T-helper 2 cell (primary cell): ENCODE measurements at places on chromosomes 13 and 19.

- DNase-seq = no peak
Observed at GRCh38 chr13:89925107-89925506, 1422.4 kb upstream of the MIR17HG start.

DNA sequence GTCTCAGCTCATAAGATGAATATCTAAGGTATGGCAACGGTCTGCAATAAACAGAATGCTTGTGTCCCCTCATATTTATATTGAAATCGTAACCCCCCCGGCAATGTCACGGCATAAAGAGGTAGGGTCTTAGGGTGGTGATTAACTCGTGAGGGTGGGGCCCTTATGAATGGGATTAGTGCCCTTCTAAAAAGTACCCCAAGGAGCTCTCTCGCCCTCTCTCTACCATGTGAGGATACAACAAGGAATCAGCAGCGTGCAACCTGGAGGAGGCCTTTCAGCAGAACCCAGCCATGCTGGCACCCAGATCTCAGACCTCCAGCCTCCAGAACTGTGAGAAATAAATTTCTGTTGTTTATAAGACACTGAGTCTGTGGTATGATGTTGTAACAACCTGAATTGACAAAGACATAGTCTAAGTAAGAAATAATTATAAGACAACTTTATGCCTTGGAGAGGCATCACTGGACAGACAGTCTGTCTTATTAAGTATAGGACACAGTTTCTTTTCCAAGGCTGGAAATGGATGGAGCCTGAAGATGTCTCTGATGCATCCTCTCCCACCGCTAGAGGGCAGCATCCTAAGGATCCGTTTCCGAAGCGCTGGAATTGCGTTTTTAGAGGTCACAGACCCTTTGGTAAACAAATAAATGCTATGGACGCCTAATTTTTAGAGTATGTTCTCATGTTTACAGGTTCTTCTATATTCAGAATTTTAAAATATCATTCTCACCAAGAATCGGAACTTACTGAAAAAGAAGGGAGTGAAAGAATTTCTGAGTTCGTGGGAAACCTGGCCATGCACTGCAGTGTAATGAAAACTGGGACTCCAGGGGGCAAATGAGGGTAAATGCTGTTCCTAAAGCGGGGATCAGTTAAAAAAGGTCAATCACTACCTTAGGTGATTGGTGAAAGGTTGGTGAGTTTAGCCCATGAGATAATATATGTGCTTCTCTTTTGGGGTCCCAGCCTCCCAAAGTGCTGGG, 13.3 kb upstream of the LEUTX start:
- DNase-seq = peak; percentile 14

DNA sequence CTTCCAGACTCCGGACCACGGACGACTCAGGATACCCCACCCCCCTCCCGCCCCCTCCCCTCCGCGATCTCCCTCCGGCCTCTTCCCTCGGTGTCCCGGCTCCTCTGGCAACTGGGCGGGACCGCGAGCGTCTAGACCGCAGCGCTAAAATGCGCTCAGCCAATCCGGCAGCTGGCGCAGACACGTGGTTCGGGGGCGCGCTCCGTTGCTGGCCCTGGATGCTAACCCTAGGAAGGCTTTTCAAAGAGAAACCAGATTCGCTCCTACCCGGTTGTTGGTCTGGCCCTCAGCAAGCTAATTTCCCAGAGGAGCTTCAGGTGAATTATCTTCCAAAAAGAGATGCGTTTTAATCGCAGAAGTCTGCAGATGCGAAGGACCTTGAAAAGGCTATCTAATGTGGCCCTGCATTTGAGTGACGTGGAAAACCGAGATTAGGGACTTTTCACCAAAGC, at the start of gene DZIP1:
DZIP1 (minus strand) TSS at position 106 of the 452 bp plus-strand sequence. CDS start 2,677 bp downstream, outside the sequence.
- no peak for DNase-seq

DNA sequence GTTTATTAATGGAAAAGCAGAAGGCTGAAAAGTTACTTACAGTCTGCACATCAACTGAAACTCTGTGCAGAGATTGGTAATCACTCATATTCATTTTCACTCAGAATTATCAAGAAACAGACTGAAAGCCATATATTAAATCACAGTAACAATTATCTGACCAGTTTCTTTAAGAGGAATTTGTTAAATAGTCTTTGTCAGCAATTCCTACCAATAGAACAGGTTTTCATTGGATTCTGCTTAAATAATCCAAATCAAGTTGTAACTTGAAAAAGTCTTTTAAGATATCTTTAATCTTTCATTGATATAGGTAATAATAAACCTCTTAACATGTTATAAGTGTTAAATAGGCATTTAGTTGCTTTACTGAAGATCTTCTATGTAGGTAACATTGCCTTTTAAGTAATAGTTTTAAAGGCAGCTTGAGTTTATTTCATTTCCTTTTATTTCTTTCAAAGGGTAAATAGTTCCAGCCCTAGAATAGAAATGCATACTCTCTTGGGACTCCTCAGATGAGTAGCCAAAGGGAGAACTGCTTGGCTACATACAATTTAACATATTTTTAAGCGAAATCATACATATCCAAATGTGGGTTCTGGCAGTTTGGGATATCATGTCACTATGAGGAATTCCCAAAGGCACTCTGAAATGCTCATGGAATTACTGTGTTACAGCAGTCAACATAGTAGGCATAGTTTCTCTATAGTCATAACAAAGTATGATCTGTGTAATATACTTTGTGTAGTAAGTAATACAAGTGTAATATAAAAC, 326.0 kb upstream of the SPRY2 start:
- DNase-seq = no peak

DNA sequence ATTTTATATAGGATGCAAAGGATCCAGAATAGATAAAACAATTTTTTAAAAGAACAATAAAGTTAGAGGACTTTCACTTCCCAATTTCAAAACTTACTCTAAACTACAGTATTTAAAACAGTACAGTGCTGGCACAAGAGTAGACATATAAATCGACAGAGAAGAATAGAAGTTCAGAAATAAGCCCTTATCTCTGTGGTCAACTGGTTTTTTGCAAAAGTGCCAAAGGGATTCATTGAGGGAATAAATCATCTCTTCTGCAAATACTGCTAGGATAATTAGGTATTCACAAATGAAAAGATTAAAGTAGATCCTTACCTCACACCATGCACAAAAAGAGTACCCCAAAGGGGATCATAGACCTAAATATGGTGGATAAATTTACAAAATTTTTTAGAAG, 431.0 kb upstream of the HTR2A start:
- DNase-seq = no peak

DNA sequence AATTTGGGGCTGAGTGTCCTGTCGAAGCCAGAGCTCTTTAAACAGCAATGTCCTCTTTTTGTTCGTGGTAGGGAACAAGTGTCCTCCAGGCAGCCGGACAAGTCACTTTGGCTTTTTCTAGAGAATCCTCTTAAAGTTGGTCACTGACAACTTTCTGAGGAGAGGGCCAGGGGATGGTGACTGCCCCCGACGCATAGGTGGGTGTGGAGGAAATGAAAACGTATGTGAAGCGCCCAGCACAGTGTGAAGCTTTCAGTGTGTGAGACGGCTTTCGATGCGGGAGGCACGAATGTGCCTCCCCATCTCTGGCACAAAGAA, 45.8 kb upstream of the ZNF536 start:
- no peak for DNase-seq

GRCh38 chr19:3834349-3835054, 34.3 kb downstream of the ZFR2 start:
- no peak for DNase-seq

DNA sequence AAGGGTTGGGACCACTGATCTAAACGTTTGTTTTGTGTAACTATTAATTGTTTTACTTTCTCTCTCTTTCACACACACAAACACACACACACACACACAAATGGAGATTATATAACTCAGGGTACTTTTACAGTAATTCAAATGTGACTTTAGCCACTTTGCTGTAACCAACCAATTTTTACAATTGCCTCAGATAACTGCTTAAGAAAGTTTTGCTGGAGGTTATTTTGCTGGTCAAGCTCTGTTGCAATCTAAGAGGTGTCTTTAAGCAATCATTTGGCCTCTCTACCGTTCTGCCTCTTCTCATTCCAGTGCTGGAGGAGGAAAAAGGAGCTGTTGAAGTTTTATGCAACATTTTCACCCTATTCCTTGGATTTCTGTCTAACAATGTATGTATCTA, 63.0 kb downstream of the TBC1D4 start:
- no peak for DNase-seq

GRCh38 chr13:98986226-98986846, 8.5 kb upstream of the DOCK9 start:
- DNase-seq = no peak

- DNase-seq = no peak
Observed at GRCh38 chr13:112625698-112626097, 37.7 kb upstream of the TUBGCP3 start.

DNA sequence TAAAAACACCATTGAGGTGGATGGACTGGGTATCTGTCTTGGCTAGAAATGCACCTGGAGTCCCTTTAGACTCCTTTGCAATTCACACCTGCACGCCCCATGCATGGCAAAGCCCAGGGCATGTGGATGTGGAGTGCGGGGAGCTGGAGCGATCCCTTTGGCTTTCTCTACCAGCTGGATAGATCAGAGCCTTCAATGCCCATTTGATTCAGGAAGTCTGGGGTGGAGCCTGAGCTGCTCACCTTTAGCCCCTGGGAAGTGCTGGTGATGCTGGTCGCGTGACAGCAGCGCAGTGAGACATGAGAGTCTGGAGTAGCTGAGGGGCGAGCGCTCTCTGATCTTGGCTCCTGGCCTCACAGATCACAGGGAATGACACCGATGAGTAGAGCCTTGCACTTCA, 4.8 kb upstream of the ZNF536 start:
- no peak for DNase-seq

DNA sequence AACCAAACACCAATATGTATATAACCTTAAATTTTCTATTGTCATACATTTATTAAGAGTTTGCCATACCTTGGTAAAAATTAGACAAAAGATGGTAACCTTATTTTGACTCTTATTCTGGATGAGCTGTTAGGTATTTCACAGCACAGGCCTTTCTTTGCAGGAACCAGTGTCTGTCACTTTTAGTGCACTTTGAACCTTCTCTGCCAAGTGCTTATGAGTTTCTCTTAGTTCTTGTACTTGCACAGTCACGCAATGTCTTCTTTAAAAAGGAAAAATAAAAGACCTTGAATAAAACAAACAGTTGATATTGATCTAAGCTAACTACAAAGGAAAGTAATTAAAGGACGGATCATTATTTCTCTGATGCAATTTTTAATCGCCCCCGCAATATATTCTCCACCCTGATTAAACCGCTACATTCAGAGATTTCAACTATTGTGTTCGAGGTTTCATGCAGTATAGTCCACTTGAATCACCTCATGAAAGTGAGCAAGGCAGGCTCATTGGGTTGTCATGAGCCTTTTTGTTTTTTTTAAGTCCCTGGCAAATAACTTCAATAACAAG, 534.5 kb downstream of the KLF5 start:
- no peak for DNase-seq

GRCh38 chr13:45120967-45121831, 889 bp downstream of the GTF2F2 start:
- no peak for DNase-seq

GRCh38 chr13:40434516-40435397, 231.7 kb downstream of the FOXO1 start:
- DNase-seq = no peak

- DNase-seq = no peak
Observed at GRCh38 chr19:42831221-42832019, 48.1 kb downstream of the PSG1 start.

DNA sequence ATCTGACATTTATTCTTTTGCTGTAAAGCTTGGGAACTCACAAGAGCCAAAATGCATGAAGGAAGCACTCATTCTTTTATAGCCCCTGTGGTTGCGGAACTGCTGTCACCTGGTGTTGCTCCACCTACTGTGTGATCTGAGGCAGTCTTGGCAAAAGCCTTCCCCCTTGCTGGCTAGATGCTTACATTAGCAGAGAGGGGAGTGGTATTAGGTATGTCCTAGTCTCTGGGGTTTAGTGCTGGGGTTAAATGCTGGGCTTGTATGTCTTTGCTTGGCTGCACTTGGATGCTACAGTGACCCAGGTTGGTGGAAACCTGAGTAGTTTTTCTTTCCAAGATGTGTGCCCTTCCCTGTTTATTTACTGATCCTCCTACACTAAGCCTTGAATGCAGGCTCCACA, 99.3 kb downstream of the WDFY2 start:
- DNase-seq = no peak

DNA sequence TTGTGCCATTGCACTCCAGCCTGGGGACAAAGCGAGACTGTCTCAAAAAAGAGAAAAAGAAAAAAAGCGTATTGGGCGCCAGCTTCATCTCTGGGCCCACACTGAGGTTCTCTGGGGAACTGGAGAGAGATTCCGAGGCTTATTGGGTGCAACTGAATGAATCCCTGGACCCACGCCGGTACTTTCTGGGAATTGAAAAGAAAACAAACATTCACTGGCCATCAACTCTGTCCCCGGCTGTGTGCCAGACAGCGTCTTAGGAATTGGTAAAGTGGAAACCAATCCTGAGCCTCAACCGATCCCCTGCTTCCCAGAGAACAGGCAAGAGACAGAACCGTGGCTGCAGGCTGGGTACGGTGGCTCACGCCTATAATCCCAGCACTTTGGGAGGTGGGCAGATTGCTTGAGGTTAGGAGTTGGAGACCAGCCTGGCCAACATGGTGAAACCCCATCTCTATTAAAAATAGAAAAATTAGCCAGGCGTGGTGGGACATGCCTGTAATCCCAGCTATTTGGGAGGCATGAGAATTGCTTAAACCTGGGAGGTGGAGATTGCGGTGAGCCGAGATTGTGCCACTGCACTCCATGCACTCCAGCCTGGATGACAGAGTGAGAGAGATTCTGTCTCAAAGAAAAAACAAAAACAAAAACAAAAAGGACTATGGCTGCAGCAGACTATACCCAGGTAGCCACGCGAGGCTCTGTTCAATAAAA, 8.6 kb downstream of the ANO8 start:
- no peak for DNase-seq
